ENCODE measurements at places on chromosomes 3 and 15. TPM values are rescaled to one million over a fixed set of nuclear protein-coding genes. Genes with fewer than 3 reads are reported as not detected.

KIF9 gene
- 11.7 TPM for total RNA-seq

GPR149 gene
- total RNA-seq = not detected

SEMA5B gene
- total RNA-seq = 21.1 TPM

ANKDD1A gene
- total RNA-seq = 1.4 TPM

TCF12 gene
- total RNA-seq = 57.3 TPM

CP gene
- 8.1 TPM for total RNA-seq

Data from cardiac septum (tissue), 1 donor.